ENCODE measurements at places on chromosomes 3 and 15. TPM values are rescaled to one million over a fixed set of nuclear protein-coding genes. Genes with fewer than 3 reads are reported as not detected.
A peak's percentile ranks its signal among the peaks of the same experiment; 100 is the strongest.

The RTP3 gene
- total RNA-seq: not detected

The KCNMB2 gene
- total RNA-seq: not detected

- peak; percentile 44 for DNase-seq
These were observed 52.3 kb upstream of the CHRNA7 start for GRCh38 chr15:31977812-31978661.

DNA sequence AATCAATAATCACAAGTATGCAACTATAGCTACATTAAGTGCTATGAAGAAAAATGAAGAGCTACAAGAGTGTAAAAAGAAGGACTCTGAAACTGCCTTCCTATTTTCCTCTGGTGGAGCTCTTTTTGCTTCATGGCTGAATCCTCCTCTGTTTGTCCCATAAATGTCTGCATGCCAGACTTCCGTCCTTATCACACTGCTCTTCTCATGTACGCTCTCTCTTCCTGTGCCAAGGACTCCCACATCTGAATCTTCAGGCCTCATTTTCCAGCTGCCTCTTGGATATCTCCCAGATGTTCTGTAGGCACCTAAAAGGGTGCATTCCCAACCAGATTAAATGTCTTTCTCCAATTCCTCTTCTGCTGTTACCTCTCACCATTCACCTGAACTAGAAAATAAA lies 123.7 kb downstream of the MECOM start:
- DNase-seq: no peak

DNA sequence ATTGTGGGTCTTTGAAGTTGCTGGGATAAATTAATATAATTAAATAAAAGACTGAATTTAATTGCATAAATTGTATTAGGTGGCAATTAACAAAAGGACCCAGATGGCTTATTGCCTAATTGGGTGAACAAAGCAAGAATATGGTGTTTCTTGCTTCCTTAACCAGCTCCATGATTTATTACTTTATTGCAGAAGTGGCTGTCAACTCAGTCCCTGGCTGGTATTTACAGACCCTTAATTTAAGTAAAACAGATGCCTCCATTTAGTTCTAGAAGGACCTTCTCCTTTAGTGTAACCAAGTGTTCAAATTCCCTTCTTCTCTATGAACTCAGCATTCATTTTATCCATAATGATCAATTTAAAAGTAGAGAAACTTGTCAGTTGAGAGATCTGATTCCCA lies 35.1 kb downstream of the DPH3 start:
- DNase-seq: no peak

GRCh38 chr3:14317057-14317553 lies 85.3 kb upstream of the SLC6A6 start:
- no peak for DNase-seq

Measured in SJSA1 (cell line).